ENCODE measurements at places on chromosomes 6 and 20.

DNA sequence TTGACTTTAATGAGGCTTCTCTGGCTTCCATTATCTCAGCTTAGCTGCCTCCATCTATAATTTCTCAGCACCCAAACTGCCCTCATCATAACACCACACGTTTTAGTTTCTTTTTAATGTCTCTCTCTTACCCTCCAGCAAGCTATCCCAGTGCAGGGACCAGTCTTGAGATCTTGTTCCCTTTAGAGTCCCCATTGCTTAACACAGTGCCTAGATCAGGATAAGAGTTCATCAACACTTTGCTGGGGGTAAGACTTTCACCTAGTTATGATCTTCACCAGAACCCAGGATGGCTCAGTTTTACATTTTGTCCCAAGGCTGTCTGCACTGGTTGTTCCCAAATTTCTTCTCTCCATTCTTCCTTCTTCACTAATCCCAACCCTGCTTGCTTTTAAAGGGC is 126.1 kb downstream of the OR2B2 start:
- no peak for DNase-seq

DNA sequence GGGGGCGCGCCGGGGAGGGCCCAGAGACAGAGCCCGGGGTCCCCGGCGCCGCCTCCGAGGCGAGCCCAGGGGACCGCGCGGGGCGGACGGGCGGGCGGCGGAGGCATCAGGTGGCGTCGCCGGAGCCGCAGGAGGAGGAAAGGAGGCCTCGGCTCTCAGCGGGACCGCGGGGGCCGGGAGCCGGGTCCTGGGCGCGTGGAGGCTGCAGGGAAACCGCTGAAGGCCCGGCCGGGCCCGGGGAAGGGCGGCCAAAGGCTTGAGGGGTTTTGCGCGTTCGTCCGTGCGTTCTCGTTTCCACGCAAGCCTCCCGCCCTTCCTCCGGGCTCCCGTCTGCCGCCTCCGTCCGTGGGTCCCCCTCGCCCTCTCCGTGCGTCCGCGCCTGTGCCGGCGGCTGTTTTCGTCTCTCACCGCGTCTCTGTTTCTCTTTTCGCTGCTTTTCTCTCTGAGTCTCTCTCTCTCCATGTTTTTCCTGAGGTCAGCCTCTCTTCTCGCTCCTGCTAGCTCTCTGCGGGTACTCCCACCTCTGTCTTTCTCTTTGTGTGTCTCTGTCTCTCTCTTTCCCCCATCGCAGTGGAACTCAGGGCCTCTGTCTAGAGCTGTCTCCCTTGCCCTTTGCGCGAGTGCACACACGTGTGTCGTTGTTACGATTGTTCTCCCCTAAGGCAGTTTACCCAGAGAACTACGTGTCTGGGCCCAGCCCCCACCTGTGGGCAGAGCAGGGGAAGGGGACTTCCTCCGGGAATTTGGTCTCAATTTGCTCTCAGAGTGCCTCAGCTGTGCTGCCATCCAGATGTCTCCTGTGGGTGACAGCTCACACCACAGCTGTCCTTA is 2.1 kb downstream of the IRF4 start:
- DNase-seq: no peak

DNA sequence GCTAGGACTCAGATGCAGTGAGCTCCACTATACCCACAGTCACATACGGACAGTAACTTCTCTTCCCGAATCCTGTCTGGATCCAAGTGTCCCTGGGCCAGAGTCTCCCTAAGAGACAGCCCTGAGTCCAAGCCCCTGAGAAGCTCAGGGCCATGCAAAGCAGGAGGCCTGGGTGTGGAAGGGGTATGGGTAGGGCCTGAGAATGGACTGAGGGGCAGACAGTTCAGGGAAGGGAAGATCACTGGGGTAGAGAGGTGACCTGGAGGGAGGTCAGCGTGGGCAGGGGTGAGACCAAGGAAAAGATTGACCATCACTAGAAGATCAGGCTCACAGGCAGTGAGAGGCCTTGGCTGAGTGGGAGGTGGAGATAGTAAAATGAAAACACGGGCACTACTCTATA is 8.8 kb downstream of the RPS6KA2 start:
- DNase-seq: no peak

GRCh38 chr6:70208235-70208790 is 94.6 kb downstream of the COL9A1 start:
- DNase-seq: no peak

DNA sequence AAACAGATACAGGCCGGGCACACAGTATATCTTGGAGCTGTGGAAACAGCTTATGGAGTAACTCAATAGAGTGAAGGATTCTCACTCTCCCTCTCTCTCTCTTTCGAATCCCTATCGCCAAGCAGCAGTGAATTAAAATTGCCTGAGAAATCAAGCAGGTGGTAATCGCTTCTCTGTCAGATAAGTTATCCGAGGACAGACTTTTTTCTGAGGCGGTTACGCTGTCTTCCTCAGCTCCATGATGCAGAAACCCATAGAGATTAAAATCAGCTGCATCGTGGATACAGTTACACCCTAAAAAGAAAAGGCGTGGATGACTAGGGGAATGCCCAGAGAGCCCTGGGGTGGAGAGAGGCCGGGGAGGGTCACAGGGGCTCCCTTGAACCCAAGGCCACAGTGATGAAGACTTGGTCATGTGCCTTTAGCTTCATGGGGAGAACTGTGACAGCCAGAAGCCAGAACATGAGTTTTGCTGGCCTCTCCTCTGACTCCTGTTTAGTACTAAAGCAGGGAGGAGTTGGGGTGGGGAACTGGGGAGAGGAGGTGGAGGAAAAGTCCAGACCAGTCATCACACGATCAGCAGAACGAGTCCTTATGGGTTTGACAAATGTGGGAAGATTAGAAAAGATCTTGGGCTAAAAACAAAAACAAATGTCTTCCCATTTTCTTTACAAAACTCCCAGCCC is 138.8 kb upstream of the JARID2 start:
- DNase-seq: no peak

GRCh38 chr6:144104898-144105487 is 9.6 kb upstream of the SF3B5 start:
- DNase-seq: no peak

GRCh38 chr6:118787724-118788423 is 106.1 kb upstream of the ASF1A start:
- DNase-seq: no peak

DNA sequence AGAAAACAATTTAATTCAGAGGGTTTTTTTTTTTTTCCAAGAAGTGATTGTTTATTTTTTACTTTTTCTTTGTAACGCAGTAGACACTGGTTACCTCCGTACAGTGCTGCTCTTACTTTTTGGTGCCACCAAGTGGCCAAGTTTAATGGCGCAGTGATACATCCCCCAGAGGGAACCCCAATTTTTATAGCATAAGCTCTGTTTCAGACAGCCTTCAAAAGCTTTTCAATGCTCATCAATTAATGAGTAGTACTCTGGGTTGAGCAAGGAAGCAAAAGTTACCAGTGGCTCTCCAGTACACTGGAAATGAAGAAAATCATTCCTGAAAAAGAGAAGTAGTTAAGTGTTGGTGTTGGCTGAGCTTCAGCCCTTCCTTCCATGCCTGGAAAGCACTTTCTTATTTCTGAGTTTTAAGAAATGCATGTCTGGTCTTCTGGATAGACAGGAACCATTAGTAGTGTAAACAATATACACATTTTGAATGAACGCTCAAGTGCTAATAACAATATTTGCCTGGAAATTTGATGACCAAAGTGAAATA is 129.1 kb upstream of the SMLR1 start:
- peak; percentile 17 for DNase-seq

DNA sequence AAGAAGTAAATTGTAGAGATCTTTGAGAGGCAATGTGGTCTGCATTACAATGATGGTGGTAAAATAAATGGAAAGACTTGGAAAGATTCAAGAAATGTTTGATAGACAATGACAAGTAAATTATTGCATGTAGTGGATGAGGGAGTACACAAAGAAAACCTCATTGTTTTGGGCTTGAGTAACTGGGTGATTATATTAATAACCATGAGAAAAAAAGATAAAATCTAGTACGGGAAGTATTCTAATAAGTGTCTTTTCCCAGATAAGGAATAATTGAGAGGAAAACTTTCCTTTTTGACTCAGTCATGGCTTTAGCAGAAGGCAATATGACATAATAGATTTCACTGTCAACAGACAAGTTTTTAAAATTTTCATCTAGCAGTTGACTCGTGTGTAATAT is 993.0 kb downstream of the EYS start:
- no peak for DNase-seq

DNA sequence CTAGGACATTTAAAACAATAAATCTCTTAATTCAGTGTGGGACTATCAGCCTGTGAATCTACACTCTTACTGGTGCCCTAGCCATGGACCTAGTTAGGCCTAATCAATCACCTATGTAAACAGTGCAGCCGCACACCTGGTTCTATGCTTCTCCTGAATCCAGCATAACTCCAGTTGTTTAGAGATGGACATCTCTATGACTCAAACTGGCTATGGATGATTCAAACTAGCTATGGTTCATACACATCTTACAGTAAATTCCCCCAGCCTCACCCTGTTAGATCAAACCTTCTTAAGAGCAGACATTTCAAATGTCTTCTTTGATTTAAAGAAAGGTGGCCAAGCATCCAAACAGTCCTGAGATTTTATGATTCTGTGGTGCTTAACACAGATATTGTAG is 34.7 kb downstream of the SLC35B3 start:
- no peak for DNase-seq
